Osteocyte (in vitro differentiated cells): ENCODE measurements at places on chromosomes 2 and 18. TPM values are rescaled to one million over a fixed set of nuclear protein-coding genes. Genes with fewer than 3 reads are reported as not detected.

GRCh38 chr2:3594493-3595281, at the start of gene COLEC11:
COLEC11 (plus strand) TSS chr2:3595112; CDS start chr2:3604341, 9,229 bp downstream.
- H3K36me3 ChIP-seq, result no peaks in the 10 kb centered on the region
- no peak within 1 kb of the TSS for H3K27ac ChIP-seq
- DNase-seq, result peak; percentile 82
- no peaks in the 10 kb centered on the region for H3K4me1 ChIP-seq
- peaks cover 3% of the 10 kb centered on the region for H3K27me3 ChIP-seq

DNA sequence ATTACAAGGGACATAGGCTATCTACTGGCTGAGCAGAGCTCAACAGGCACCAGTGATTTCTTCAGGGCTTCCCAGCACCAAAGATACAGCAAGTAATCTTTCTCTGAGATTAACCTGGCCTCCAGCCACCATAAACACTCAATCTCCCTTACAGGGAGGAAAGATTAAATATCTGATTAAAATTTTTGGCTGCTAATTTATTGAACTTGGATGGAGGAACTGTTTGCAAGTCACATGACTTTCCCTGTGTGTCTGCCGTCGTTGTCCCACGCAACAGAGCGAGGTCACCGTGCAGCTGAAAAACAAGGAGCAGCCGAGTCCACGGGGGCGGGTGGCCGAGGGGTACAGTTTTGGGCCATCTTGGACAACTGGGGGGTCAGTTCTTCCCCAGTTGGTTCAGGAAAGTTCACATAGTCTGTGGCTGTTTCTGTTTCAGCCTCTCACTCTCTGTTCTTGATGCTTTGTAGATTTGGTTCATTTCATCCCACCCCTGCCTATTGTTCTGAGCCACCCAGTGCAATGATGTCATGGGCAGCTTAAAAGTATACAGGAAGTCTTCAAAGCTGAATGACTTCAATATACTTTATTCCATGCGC, 186.8 kb upstream of the CTAGE1 start:
- H3K4me3 ChIP-seq, result no peak overlapping the region
- peaks cover 15% of the 10 kb centered on the region for H3K27me3 ChIP-seq
- DNase-seq, result no peak
- no peaks in the 10 kb centered on the region for H3K36me3 ChIP-seq
- H3K4me1 ChIP-seq, result no peaks in the 10 kb centered on the region
- H3K27ac ChIP-seq, result no peak overlapping the region

DNA sequence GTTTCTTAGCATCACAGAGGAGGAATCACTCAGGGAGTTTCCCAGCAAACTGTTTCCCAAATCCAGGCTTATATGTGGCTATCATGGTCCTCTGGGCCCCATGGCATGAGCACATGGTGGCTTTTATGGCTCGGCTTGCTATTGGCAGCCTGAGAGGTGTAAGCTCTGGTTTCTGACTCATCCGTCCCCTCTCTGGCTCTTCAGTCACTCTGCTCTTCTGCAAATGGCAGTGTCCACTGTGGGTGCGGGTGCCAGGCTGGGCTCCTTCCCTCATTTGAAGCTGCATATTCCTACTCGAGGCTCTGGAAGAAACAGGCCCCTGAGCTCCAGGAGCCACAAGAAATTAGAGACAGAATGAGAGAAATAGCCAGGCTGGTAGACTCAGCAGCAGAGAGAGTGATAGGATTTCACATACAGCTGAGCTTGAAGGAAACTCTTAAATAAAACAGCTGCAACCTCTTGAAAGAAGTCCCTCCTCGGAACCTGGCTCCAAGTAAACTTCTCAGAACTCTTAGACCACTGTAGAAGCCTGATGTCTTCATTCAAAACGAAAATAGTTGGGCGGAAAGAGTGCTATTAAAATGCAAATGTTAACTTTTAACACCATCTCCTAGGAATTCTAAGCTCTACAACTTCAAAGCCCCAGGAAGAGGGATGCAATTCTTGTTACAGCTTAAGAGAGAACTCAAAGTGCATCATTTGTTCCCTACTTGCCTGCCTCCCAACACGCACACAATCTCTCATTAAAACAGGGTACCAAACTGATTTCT, 212.6 kb upstream of the SP5 start:
- peaks cover 17% of the 10 kb centered on the region for H3K4me1 ChIP-seq
- H3K27me3 ChIP-seq, result peaks cover 63% of the 10 kb centered on the region
- no peak overlapping the region for H3K4me3 ChIP-seq
- no peak overlapping the region for H3K27ac ChIP-seq
- DNase-seq, result no peak

GRCh38 chr2:105773568-105773967, 28.9 kb downstream of the NCK2 start:
- H3K4me3 ChIP-seq, result no peak overlapping the region
- no peak overlapping the region for H3K27ac ChIP-seq
- H3K36me3 ChIP-seq, result peaks cover 2% of the 10 kb centered on the region
- no peak for DNase-seq
- H3K4me1 ChIP-seq, result peaks cover 49% of the 10 kb centered on the region

GPR75 gene
- total RNA-seq, result 1.1 and 1.2 TPM in 2 replicates
